ENCODE measurements at places on chromosomes 5 and 9.

DNA sequence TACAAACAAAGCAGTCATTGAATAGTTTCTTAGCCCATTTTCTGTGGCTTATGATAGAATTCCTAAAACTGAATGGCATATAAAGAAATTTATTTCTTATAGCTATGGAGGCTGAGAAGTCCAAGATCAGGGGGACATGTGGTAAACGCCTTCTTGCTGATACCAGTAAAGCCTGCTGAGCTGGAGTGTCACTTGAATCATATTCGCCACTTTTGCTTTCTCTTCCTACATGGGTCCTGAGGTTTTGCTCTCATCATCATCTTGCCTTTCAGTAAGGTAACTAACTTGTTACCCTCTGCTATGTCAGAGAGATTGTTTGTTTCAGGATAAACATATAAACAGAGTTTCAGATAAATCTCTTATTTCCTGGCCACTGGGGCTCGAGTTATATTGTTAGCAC, 203.3 kb upstream of the DMRT1 start:
- DNase-seq = no peak

DNA sequence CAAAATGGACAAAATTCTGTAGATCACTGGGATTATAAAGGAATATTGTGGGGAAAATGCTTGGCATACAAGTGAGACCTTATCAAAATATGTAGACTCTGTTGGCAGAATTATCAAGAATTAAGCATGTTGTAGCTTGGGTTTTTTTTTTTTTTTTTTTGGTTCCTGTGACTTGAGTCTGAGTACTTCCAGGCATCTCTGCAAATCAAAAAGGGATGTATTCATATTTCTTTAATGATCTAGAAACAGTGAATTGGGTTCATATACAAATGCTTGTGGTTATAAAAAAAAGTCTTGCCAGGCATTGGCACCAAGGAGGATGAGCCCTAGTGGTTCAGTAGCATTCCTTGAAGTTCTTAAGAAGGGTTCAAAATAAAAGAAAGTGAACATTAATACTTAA, 292.2 kb downstream of the ARHGAP26 start:
- DNase-seq = no peak

- no peak for DNase-seq
Measured at GRCh38 chr9:5608298-5609225, 20.3 kb upstream of the RIC1 start.

DNA sequence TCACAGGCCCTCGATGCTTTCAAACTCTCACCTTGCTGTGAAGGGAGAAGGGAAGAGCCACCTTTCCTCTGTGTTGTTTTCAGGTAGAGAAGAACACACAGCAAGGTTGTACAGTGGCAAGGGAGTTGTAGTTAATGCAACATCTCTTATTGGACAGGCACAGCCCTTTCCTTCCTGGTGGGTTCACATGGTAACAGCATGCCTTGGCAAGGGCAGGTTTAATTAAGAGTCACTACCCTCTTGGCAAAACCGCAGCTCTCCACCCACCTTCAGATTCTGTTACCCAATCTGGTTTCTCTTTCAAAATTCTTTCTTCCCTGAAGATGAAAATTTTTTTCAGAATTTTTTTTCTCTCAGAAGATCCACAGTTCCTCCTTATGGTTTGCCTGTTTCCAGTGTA, 253.1 kb downstream of the TLR4 start:
- peak; percentile 29 for DNase-seq

- DNase-seq = no peak
Measured at GRCh38 chr9:112332674-112332976, 794 bp downstream of the PTBP3 start.

GRCh38 chr5:7871653-7872052, 2.7 kb downstream of the MTRR start:
- DNase-seq = no peak

- no peak for DNase-seq
Measured at GRCh38 chr5:20000416-20000815, 12.4 kb upstream of the CDH18 start.

GRCh38 chr9:130982636-130983358, 26.2 kb upstream of the LAMC3 start:
- DNase-seq = no peak

- peak; percentile 90 for DNase-seq
Measured at GRCh38 chr5:132714456-132715307, 22.7 kb downstream of the KIF3A start.

DNA sequence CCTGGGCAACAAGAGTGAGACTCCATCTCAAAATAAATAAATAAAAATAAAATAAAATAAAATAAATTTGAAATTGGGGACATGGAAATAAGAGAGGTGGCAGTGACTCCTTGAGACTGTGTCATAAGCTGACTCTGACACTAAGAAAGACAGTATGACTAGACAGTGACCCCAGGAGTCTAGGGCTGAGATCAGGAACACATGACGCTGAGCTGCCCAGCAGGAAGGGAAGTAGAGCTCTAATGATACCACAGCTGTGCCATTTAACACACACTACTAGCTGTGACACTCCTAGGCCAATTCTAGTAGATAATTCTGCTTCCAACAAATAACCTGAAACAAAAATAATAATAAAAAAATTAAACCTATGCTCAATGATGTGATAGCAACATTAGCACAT, 293.0 kb downstream of the SEC61B start:
- DNase-seq = peak; percentile 61

- DNase-seq = no peak
Measured at GRCh38 chr9:7454624-7455023, 345.0 kb downstream of the DMAC1 start.

DNA sequence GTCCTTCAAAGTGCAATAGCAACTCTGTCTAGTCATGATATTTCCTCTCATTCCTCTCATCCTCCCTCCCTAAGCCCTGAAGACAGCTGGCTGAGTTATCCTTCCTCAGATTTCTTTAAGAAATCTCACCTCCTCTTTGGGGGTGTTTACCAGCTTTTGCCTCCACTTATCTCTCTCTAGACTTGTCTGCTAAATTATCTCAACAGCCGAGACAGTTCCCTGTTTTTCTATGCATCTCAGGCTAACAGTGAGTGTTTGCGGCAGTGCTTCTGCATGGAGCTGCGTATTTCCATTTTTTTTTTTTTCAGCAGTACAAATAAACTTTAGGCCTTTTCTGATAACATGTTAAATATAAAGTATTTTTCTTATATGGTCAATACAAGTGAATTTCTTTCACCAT, 20.9 kb downstream of the KCTD16 start:
- no peak for DNase-seq

- DNase-seq = no peak
Measured at GRCh38 chr5:90112033-90112692, 297.4 kb downstream of the CETN3 start.

- peak; percentile 3 for DNase-seq
Measured at GRCh38 chr5:134769206-134769605, 10.6 kb downstream of the DDX46 start.

DNA sequence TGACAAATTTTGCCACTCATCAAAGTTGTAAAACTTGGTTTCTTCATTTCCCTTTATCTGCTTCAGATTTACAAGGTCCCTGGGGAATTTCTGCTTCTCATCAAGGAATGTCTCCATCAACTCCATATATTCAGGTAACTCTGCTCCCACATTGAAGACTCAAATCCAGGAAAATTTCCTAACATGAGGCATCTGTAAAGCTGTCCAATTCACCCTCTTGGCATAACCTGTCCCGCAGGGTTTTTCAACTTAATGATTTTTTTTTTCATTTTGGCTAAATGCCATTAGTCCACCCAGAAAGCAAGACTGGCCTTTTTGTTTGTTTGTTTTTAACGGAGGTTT, 50.2 kb upstream of the SLC30A5 start:
- no peak for DNase-seq

GRCh38 chr5:32223972-32224609, 50.0 kb upstream of the GOLPH3 start:
- DNase-seq = no peak

GRCh38 chr9:95874989-95875304, 544 bp upstream of the ERCC6L2 start:
- DNase-seq = peak; percentile 48

GRCh38 chr5:154133591-154133990, 56.9 kb upstream of the GALNT10 start:
- DNase-seq = peak; percentile 0

DNA sequence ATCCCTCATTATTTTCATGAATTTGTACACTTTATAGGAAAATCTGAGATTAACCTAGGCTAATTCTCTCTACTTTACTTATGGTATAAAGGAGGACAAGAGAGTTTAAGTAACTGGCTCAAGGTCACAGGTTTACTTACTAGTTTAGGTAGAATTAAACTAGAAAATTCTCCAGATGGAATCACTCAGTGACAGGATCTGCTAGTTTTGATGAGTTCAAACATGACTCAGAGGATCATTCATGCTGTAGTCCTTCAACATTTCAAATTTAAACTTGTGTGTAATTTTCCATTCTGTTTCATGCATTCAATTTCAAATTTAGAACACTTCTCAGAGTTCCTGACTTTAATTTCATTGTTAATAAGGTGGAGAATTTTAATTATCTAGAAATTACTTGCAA, 485.7 kb upstream of the TUSC1 start:
- no peak for DNase-seq

DNA sequence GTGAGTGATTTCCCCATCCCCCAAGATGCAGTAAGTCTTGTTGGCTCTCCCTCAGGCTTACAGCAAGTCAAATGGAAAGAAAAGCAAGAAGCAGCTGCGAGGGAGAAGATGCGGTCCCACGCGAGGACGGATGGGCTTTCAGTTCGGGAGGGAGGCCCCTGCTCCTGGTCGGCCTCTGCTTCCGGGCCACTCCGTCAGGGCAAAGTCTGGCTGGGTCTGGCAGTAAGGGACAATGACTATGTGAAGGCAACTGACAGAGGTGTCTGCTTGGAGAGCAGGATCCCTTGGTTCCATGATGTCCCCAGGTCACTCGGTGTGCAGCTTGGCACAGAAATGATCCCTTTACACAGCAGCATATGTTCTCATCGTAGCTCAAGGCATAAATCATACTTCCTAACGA, 146.7 kb downstream of the HSPA4 start:
- DNase-seq = no peak

DNA sequence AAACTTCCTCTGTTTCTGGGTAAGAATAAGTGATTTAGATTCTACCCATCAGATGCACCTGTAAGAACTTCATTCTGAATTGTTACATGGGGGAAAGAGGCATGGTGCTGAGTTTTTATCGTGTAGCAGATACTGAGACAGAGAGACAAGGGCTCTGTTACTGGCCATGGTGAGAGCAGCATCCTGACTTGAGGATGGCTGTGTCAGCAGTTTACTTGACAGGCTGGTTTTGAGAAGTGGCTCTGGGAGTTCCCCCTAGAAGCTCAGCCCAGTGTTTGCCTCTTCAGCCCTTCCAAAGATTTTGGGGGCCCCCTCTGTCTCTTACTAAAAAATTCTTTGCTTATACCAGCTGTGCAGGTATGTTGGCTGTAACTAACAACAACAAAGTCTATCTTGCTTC, 510.5 kb downstream of the LRRC70 start:
- no peak for DNase-seq

DNA sequence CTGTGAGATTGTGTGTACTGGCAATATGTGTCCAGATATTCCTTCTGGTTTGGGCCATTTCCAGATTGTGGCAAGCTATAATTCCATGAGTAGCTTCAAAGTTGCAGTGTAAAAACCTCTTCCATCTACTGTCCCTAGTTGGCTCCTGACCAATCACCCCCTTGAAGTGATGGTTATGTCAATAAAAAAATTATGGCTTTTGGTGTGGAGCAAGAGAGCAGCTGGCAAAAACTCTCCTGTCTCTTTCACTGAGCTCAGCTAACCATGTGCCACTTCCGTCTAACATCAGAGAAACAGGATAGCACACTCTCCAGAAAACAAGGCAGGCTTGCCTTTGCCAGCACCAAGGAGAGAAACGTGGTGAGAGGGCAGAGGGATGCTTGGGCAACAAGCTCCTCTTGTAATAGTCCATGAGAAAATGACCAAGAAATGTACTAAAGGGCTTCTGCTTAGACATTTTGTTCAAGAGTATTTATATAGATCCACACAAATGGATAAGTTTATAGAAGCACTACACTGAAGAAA, 914.4 kb upstream of the SEMA6A start:
- no peak for DNase-seq

DNA sequence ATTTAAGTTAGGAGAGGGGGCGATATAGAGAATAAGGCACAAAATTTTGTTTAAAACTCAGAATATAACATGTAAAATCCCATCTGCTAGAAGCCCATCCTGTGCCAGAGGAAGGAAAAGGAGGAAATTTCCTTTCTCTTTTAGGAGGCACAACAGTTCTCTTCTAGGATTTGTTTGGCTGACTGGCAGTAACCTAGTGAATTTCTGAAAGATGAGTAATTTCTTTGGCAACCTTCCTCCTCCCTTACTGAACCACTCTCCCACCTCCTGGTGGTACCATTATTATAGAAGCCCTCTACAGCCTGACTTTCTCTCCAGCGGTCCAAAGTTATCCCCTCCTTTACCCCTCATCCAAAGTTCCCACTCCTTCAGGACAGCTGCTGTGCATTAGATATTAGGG, 18.3 kb downstream of the MOCS2 start:
- no peak for DNase-seq

- no peak for DNase-seq
Measured at GRCh38 chr5:139445325-139446170, 6.2 kb upstream of the DNAJC18 start.

- no peak for DNase-seq
Measured at GRCh38 chr5:28726815-28727214, 1688.4 kb upstream of the CDH9 start.

GRCh38 chr5:160009591-160009989, 651 bp downstream of the TTC1 start:
- DNase-seq = peak; percentile 20

GRCh38 chr9:19446361-19446861, 37.6 kb downstream of the ACER2 start:
- DNase-seq = no peak

DNA sequence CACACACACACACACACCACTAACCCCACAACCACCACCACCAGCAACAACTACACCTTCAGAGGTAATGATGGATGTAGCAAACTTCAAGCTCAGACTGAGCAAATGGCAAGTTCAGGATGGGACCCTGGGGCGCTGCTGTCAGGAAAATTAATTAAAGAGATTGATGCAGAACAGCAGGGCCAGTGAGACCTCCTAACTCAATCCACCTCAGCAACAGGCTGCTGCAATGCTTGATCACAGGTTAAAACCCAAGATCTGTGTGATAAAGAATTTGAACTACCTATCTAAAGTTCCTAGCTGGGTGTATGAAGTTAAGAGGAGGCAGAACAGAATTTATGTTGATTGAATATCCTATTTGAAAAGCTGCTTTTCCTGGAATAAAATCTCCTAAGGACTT, 140.3 kb upstream of the FER start:
- no peak for DNase-seq

- no peak for DNase-seq
Measured at GRCh38 chr9:73880101-73880500, 617.0 kb upstream of the RORB start.

- DNase-seq = peak; percentile 71
Measured at GRCh38 chr5:143182901-143183820, 220.3 kb downstream of the NR3C1 start.
